Right ventricle myocardium inferior (tissue), 1 donor: ENCODE measurements at places on chromosomes 4 and X.
A peak's percentile ranks its signal among the peaks of the same experiment; 100 is the strongest.

DNA sequence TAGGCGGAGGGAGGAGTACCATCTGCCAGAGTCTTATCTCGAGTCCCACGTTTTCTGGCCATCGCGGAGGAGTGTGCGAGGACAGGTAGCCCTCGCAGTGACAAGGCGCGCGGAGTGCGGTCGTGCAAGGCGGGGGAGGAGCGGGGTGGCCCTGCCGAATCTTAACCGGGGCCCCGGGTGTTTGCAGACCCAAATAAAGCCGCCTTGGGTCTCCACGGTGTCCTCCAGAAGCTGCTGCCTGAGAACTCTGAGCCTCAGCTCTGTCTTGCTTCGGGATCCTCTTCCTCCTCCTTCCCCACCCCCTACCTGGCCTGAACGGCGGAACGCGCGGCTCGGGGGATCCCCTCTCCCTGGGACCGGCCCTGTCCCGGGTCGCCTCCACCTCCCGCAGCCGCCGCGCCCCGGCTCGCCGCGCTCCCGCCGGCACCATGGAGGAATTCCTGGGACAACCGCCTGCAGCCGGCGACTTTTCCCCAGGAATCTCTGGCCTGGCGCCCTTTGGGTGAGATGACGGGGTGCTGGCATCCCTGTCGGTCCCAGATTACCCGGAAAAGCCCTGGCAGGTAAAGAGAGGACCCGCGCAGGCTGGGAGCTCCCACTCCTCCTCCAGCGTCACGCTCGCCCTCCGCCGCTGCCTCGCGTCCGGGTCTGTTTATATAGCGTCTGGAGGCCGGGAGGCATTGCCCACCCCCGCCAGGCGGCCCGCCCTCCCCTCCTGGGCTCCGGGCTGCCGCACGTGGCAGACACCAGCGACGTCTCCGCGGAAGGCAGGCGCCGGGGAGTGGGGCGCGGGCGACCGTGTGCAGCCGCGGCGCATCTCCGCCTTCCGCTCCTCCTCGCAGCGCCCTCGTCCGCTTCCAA is at the start of gene GALNTL6:
Gene GALNTL6, plus strand, starts transcription at position 740 of the 861 bp plus-strand sequence.
- DNase-seq = peak; percentile 58

- DNase-seq = no peak
Measured at GRCh38 chr4:92968996-92969395, 665.2 kb downstream of the GRID2 start.

DNA sequence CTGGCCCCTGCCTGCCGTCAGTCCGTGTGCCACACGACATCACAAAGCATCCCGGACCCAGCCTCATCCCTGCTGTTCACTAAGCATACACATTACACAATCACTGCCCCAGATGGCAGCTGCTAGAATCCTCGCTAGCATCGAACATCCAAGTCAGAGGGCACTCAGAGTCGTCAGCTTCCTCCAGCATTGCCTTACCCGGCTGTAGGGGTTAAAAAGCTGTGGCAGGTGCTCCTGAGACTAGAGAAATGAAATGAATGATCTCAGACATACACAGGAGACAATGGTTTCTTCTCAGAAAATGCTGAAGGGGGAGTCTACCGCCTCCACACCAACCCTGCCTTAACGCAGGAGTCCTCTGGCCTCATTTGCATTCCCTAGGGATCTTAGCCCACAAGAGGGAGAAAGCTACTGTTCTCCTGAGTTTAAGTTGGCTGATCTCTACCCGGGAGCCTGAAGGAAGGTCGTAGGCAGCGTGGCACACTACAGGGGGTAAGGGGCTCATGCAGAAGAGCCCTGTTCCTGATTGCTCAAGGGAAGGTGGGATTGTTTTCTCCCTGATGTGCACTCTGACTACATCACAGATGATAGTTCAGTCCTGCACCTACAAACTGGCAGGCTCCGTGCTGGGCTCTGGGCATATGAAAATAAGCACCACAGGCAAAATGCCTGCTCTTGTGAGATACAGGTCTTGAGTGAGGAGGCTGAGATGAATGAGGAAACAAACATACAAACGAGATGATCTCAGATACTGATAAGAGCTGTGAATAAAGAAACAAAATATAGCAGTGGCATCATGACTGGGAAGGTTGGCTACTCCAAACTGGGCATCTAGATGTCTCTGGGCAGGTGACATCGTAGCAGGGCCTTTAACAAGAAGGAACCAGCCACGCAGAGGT is 2.6 kb upstream of the KIAA0232 start:
- DNase-seq = no peak

DNA sequence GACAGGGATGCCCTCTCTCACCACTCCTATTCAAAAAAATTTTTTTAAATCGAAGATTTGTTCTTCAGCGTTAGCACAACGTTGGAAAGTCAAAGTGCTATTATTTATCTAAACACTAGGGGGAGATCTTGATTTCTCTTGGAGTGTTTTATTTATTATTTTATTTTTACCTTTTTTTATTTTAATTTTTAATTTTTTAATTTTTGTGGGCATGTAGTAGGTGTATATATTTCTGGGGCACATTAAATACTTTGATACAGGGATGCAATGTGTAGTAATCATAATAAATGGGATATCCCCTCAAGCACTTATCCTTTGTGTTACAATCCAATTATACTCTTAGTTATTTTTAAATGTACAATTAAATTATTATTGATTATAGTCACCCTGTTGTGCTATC is 37.4 kb upstream of the SLC10A4 start:
- DNase-seq = no peak

DNA sequence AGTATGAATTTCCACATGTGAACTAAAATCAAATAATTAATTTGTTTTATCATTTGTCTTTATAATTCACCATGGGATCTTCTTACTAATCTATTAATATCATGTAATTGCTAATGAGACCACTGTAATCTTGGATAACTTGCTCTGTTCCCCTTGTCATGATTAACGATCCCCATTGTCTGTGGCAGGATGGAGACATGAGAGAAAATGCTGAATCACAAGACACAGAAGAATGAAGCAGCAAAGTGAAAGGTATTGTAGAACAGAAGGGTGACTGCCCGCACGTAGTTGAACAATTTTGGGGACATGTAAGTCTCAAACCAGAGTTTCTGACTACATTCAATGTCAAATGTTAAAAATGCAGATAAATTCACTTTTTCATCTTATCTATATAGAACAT is 135.2 kb downstream of the EPHA5 start:
- no peak for DNase-seq

- no peak for DNase-seq
Measured at GRCh38 chr4:7892212-7893019, 47.2 kb downstream of the AFAP1 start.

DNA sequence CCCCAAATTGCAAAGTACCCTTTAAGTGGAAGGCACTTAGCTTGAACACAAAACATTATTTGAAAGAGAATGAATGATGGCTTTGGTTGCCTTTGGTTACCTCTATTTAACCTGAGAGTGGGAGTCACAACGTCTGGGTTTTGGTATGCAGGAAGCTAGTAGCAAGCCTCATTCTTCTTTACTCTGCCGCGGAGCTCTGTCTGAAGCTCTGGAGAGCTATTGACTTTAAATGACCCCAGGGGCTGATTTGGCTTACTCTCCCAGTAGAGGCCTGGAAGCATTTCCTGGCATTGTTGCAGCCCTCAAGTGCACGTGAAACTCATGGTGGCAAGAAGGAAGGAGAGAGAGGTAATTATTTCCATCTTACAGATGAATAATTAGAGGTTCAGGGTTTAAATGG is 81.8 kb upstream of the MAGEA4 start:
- DNase-seq = no peak

DNA sequence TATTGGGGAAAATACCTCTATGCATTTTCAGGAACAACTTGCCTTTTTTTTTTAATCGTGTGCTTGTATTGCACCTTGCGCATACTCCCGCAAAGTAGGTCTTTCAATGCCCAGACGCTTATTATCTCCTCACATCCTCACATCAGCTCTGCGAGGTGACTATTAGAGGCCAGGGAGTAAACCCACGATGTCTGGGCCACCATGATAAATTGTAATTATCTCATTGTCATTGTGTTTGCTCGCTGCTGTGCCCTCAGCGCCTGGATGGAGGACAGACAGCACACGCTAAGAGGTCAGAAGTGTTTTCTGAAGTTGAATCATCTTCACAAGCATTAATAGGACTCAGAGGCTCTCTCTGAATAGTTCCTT is 1.0 kb upstream of the RELL1 start:
- no peak for DNase-seq

- DNase-seq = no peak
Measured at GRCh38 chr4:185213877-185214276, 4.5 kb downstream of the SNX25 start.

- DNase-seq = no peak
Measured at GRCh38 chr4:183185559-183185958, 86.5 kb downstream of the WWC2 start.

DNA sequence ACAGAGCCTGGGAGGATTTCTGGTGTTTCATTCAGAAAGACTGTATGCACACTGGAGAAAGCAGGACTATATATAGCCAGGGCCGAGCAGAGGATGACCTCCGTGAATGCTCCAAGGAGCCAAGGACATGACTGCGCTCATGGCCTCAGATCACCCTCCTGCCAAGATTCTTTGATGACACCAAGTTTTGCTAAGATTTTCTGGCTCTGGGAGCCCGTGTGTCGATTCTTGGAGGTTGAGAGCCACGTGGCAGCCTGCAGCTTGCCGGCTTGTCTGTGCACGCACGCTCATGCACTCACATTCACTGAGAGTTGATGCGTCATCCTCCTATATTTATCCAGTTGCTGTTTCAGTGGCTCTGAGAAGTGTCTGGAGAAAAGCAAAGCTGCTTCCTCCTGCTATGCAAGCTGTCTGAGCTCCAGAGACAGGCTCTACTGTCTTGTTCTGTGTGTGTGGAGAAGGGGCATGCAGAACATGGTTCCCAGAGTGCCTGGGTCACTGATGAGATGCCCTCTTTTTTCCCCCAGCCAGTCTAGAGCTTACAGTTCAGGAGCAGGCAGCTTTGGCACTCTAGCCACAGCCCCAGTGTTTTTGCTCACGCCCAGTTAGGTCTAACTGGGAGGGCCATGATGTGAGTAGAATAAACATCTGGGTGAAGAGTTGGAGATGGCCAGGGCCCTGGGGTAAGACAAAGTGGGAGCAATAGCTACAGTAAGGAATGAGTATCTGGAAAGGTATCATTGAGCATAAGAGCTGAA is 64.9 kb upstream of the SCOC start:
- peak; percentile 83 for DNase-seq

DNA sequence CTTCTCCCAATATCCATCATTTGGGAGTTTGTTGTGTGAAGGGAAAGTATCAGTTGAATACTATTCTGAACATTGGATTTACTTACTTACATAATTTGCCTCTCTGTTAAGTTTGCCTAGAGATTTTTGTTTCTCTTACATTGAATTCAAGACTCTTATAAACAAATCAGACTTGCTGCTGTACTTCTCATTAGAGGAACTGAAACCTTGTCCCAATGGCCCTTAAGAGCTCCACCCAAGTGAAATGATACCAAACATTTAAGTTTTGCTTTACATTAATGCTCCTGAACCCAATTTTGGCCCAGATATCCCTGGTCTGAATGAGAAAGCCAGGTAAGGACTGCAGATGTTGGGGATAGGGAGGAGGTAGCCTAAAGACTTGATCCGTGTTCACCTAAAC is 32.0 kb downstream of the HAND2 start:
- DNase-seq = no peak

DNA sequence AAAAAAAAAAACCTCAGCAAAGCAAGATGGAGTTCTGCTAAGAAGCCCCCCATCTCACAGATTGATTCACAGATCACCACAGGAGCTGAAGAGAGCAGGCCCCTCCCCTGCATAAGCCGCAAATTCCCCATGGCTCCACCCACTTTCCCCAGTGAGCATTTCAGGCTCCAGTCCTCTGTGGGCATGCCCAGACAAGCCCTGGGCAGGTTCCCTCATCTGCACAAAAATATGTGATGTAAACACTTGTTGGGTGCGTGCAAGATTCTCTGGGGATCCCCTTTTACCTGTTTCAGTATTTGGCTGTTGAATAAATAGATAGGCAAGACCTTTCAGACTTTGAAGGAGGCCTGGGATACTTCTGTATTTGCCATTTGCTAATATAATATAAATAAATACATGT is 514.3 kb downstream of the PCDH7 start:
- DNase-seq = no peak

DNA sequence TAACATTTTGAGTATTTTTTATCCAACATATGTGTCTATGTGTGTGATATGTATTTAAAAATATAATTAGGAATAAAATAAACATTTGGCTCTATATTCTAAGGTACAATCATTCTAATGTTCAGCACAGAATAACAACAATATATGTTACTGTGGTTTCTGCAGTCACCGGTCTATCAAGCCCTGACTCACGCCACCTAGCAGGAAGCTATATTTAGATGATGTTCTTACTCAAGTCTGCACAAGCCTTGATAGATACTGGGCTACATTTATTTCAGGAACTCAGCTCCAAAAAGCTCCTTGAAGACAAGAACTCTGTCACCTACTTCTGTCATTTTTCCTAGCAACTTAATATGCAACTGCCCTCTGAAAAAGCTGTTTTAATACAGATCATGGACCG is 152.0 kb upstream of the FTHL17 start:
- no peak for DNase-seq

- DNase-seq = no peak
Measured at GRCh38 chrX:123962006-123962467, 531 bp downstream of the STAG2 start.

- DNase-seq = no peak
Measured at GRCh38 chr4:174324725-174325124, 41.0 kb downstream of the CEP44 start.

DNA sequence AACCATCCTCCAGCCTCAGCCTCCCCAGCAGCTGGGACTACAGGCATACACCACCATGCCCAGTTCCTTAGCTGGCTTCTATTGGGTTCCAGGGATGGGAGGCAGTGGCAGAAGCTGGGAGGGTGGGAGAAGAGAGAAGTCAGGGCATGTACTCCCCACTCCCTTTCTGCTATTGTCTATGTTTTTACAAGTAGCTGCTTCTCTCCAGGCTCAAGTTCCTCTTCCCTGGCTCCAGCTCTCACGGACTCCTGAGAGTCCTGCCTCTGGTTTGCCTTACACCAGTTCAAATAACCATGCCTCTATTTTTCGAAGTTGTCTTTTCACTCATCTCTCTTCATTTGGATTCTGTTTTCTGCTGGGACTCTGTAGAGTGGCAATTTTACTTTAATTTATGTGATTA is 2.9 kb downstream of the TBC1D9 start:
- no peak for DNase-seq

DNA sequence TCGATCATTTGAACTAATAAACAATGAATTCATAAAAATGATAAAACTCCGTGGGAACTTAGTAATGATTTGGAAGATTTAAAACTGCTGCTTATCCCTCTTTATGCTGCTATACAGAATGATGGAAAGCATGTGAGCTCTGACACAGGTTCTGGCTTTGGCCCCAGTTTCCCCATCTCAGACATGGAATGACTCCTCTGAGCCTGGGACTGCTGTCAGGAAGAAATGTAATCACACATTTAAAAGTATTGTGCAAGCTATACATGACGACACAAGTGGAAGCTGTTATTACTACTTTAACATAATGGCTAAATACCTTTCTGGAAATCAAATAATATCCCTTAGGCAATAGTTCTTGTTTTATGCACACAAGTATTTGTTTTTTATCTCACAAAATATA is 161.7 kb downstream of the DCHS2 start:
- DNase-seq = no peak

- no peak for DNase-seq
Measured at GRCh38 chrX:51802917-51803688, 59.9 kb downstream of the GSPT2 start.
